ENCODE measurements at places on chromosomes 16 and 17. TPM values are rescaled to one million over a fixed set of nuclear protein-coding genes. Genes with fewer than 3 reads are reported as not detected.

The UNKL gene
- total RNA-seq, result 27.3 TPM

The REXO5 gene
- total RNA-seq, result 4.8 TPM

The LRRC46 gene
- 6.7 TPM for total RNA-seq

The GRIN2C gene
- total RNA-seq, result not detected

The CIAPIN1 gene
- 48.6 TPM for total RNA-seq

The GAS2L2 gene
- total RNA-seq, result 0.35 TPM

GRCh38 chr17:75319904-75320691 lies 30.9 kb upstream of the SLC25A19 start:
- H3K27me3 ChIP-seq, result no peaks in the 10 kb centered on the region
- no peak overlapping the region for H3K27ac ChIP-seq
- no peak overlapping the region for H3K4me3 ChIP-seq
- peaks cover 79% of the 10 kb centered on the region for H3K36me3 ChIP-seq
- DNase-seq, result no peak

DNA sequence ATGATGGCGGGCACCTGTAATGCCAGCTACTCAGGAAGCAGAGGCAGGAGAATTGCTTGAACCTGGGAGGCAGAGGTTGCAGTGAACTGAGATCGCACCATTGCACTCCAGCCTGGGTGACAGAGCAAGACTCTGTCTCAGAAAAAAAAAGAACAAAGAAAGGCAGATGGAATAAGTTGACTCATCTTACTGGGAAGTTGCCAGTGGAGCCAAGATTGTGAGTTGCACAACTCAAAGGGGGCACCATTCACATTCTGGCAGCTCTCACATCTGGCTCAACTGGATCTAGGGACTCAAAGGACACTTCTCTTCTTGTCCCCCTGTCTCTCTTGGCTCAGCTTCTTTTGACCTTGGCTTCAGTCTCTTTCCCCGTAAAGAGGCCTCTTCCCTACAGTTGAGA lies 53.7 kb upstream of the ETV4 start:
- no peak overlapping the region for H3K4me3 ChIP-seq
- no peaks in the 10 kb centered on the region for H3K4me1 ChIP-seq
- no peaks in the 10 kb centered on the region for H3K27me3 ChIP-seq
- H3K27ac ChIP-seq, result no peak overlapping the region
- no peaks in the 10 kb centered on the region for H3K36me3 ChIP-seq
- no peak for DNase-seq

DNA sequence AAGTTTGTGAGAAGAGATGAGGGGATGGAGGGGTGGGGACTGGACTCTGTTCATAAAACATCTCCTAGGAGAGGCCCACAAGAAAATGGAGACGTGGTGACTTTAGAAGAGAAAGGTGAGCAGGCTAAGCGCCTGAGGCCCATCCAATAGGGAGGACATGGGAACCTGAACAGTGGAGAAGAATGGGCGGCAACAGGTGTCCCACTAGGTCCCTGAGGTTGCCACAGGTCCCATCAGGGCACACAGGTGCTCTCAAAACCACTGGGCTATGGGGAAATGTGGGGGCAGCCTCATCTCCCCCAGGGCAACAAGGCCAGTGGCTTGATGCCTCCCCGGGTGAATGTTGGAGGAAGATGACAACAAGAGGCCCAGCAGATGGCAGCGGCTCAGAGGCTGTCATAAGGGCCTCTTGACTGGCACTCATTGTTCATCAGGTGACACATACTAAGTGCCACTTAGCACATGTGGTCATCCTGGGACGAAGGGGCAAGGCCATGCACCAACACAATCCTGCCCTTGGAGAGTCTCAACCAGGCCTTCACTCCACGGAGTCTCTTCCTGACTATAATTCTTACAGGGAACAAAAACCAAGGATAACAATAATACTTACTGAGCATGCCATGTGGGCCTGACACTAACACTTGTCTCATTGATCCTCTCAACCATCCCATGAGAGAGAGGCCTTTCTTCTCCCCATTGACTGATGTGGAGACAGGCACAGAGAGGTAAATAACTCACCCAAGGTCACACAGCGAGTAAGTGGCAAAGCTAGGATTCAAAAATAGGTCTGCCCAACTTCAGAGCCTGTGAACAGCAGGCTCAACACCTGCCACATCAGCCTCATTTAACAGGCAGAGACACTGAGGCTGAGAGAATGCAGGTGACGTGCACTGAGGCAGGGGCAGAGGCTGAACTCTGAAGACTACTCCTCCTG lies 38.0 kb downstream of the CUEDC1 start:
- DNase-seq, result no peak
- H3K4me1 ChIP-seq, result peaks cover 47% of the 10 kb centered on the region
- peak overlapping the region; percentile 42 for H3K27ac ChIP-seq
- H3K36me3 ChIP-seq, result no peaks in the 10 kb centered on the region

GRCh38 chr16:72124761-72125634 lies 31.4 kb downstream of the DHX38 start:
- DNase-seq, result peak; percentile 82
- no peak overlapping the region for H3K4me3 ChIP-seq
- H3K36me3 ChIP-seq, result no peaks in the 10 kb centered on the region
- no peaks in the 10 kb centered on the region for H3K27me3 ChIP-seq

DNA sequence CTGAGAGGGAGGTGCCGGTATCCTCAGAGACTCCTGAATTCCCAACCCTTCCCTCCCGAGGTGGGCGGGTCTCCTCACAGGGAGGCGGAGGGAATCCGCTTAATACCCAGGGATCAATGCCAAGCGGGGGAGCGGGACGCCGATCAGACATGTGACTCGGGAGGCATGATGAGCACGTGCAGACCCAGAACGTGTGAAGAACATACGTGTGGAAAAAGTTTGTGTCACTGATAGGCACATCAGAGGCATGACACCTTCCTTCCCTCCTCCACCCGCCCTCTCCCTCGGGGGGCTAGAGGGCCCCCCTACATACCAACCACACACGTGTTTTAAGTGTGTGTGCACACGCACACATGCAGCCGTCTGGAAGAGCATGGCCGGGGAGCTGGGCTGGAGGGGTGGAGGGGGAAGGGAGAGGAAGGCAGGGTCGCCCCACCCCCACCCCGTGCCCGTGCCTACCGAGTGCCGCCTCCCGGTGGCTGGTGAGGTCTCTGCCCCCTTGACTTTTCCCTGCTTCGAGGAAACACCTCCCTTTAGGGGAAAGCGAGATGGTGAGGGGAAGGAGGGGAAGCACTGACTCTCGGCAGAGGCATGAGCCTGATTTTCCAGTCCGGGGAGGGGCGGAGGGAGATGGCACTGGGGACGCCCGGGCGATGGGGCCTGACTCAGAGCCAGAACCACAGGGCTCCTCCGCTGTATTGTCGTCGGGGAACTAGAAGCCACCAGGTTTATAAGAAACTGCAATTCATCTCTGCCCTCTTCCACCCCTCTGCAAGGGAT lies 12.1 kb upstream of the TBX21 start:
- peaks cover 25% of the 10 kb centered on the region for H3K27me3 ChIP-seq
- H3K36me3 ChIP-seq, result no peaks in the 10 kb centered on the region
- H3K27ac ChIP-seq, result no peak overlapping the region
- no peak overlapping the region for H3K4me3 ChIP-seq
- H3K4me1 ChIP-seq, result peaks cover 39% of the 10 kb centered on the region

- H3K4me1 ChIP-seq, result no peaks in the 10 kb centered on the region
- DNase-seq, result no peak
- H3K4me3 ChIP-seq, result no peak overlapping the region
- H3K27me3 ChIP-seq, result no peaks in the 10 kb centered on the region
Observed at GRCh38 chr16:62051942-62052341, 15.7 kb upstream of the CDH8 start.

GRCh38 chr17:12522743-12523183 lies 142.9 kb upstream of the MYOCD start:
- peak; percentile 73 for DNase-seq
- peaks cover 10% of the 10 kb centered on the region for H3K4me1 ChIP-seq
- no peaks in the 10 kb centered on the region for H3K36me3 ChIP-seq
- H3K27ac ChIP-seq, result no peak overlapping the region

DNA sequence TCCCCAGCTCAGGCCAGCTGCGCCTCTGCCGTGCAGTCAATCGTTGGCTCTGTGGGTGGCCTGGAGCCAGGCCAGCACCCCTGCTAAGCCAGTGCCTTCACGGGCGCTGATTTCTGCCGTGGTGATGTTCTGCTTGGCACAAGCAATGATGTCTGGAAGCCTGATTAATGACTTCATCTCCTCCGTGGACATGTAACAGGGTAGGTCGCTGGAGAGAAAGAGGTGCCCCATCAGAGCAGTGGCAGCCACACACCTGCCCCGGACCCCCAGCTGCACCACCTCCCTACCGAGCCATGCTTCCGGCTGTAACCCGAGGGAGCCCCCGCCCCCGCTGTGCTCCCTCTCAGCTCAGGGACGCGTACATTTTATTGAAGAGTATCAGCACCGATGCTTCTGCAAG lies 1.9 kb downstream of the ARL16 start:
- no peak for DNase-seq
- H3K36me3 ChIP-seq, result peaks cover 28% of the 10 kb centered on the region
- H3K27me3 ChIP-seq, result no peaks in the 10 kb centered on the region
- H3K4me1 ChIP-seq, result peaks cover 14% of the 10 kb centered on the region
- no peak overlapping the region for H3K4me3 ChIP-seq

- no peaks in the 10 kb centered on the region for H3K4me1 ChIP-seq
- H3K4me3 ChIP-seq, result no peak overlapping the region
- no peak overlapping the region for H3K27ac ChIP-seq
- no peak for DNase-seq
- no peaks in the 10 kb centered on the region for H3K27me3 ChIP-seq
Observed at GRCh38 chr16:851209-851810, 50.8 kb upstream of the GNG13 start.

- H3K36me3 ChIP-seq, result peaks cover 8% of the 10 kb centered on the region
- H3K27ac ChIP-seq, result no peak overlapping the region
- H3K27me3 ChIP-seq, result no peaks in the 10 kb centered on the region
- no peak for DNase-seq
- H3K4me1 ChIP-seq, result no peaks in the 10 kb centered on the region
Observed at GRCh38 chr17:79968116-79968515, 67.6 kb downstream of the TBC1D16 start.

- H3K36me3 ChIP-seq, result no peaks in the 10 kb centered on the region
- H3K27ac ChIP-seq, result no peak overlapping the region
- H3K4me1 ChIP-seq, result peaks cover 14% of the 10 kb centered on the region
- DNase-seq, result no peak
- H3K4me3 ChIP-seq, result no peak overlapping the region
Observed at GRCh38 chr17:76791053-76791980, 53.4 kb downstream of the MFSD11 start.

DNA sequence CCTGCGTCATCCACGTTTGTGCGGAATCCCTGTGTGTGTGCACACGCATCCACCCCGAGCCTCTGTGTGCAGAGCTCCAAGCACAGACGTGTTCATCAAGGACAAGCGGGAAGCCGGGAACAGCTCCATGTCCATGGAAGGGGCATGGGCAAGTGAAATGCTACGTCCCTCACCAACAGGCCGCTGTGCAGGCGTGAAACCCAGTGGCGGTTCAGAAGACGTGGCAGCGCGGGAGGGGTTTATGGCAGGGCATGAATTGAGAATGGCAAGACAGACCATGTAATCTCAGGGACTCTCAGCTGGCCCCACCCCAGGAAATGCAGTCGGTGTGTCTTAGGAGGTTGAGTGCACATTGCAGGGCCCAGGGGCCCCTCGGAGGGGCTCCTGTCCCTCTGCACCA lies 52.7 kb downstream of the TBC1D16 start:
- H3K27me3 ChIP-seq, result no peaks in the 10 kb centered on the region
- no peaks in the 10 kb centered on the region for H3K4me1 ChIP-seq
- no peak for DNase-seq
- no peak overlapping the region for H3K4me3 ChIP-seq
- H3K27ac ChIP-seq, result no peak overlapping the region

- H3K27ac ChIP-seq, result no peak overlapping the region
- H3K27me3 ChIP-seq, result no peaks in the 10 kb centered on the region
- no peak for DNase-seq
- H3K4me1 ChIP-seq, result no peaks in the 10 kb centered on the region
Observed at GRCh38 chr17:72390675-72391508, 270.1 kb downstream of the SOX9 start.

DNA sequence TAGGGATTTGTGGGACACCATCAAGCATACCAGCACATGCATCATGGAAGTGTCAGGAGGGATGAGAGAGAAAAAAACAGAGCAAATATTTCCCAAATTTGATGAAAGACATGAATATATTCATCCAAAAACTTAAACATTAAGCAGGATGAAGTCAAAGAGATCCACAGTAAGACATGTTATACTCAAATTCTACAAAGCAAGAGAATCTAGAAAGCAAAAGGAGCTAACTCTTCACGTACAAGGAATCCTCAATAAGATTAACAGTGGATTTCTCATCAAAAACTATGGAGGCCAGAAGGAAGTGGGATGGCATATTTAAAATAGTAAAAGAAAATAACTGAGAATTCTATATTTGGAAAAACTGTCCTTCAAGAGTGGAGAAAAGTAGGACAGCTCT lies 374.8 kb downstream of the ZFHX3 start:
- H3K4me3 ChIP-seq, result no peak overlapping the region
- H3K36me3 ChIP-seq, result no peaks in the 10 kb centered on the region
- no peaks in the 10 kb centered on the region for H3K4me1 ChIP-seq
- no peak for DNase-seq
- H3K27ac ChIP-seq, result no peak overlapping the region

DNA sequence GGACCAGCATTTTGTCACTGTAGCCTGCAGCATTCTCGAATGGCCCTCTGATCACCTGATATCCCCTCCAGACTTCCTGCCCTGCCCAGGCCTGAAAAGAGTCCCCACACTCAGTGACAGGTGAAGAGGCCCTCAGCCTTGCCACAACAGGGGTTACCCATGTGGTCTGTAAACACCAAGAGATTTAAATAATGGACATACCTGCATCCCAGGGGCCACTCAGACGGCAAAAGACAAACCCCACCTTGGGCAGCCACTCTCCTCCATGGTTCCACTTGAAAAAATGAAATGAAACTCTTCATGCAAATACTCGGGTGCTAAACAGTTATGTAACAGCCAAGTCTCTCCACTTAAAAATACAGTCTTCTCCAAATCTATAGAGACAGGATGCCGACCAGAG lies 22.9 kb upstream of the PECAM1 start:
- H3K27me3 ChIP-seq, result no peaks in the 10 kb centered on the region
- H3K36me3 ChIP-seq, result no peaks in the 10 kb centered on the region
- H3K27ac ChIP-seq, result peak overlapping the region; percentile 47
- H3K4me1 ChIP-seq, result peaks cover 53% of the 10 kb centered on the region
- no peak for DNase-seq
